ENCODE measurements at places on chromosomes 5 and 9.
A peak's percentile ranks its signal among the peaks of the same experiment; 100 is the strongest.

DNA sequence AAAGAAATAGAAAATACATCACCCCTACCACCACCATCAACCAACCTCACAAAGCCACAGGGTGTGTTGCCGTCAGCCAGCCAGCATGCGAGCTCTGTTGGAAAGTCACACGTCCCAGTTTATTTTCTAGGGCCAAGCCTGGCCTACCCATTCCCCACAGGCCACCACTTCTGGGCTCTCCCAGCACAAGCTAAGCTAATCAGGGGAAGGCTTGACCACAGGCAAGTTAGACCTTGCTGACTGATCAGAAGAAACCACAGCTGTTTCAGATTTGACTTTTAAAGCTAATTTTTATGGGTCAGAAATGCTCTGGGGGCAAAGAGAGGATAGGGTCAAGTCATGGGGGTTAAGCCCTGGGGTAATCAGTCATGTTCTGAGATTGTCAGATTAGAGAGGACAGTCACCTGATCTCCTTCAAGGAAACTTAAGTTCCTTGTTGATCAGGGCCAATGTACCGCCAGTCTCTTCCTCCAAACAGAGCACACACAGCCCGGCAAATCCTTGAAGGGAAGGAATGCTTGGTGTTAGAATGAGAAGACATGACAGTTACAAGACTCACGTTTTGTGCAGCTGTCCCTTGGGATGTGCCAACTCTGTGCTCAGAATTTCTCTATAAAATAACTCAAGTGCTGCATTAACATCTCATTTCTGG lies 7.6 kb downstream of the SHB start:
- no peak for DNase-seq

- DNase-seq, result no peak
Measured at GRCh38 chr5:11234501-11234911, 473.5 kb upstream of the DAP start.

DNA sequence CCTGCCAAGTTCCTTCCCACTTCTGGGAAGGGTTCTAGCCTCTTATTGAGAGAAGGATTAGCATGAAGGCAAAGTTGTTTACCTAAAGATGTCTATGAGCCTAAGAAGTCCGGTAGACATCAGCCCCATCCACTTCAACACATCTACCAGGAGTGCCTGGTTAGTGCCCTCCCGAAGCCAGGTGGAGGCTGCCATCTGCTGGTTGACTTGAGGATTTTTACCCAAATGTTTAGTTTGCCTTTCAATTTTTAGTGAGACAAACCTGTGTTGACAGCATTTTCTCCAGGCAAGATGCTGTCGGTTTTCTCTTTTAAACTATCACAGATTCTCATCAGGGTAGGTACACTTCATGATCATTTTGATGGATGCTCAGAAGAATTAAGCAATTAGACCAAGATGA lies 83.6 kb upstream of the TNFSF8 start:
- DNase-seq, result peak; percentile 44

DNA sequence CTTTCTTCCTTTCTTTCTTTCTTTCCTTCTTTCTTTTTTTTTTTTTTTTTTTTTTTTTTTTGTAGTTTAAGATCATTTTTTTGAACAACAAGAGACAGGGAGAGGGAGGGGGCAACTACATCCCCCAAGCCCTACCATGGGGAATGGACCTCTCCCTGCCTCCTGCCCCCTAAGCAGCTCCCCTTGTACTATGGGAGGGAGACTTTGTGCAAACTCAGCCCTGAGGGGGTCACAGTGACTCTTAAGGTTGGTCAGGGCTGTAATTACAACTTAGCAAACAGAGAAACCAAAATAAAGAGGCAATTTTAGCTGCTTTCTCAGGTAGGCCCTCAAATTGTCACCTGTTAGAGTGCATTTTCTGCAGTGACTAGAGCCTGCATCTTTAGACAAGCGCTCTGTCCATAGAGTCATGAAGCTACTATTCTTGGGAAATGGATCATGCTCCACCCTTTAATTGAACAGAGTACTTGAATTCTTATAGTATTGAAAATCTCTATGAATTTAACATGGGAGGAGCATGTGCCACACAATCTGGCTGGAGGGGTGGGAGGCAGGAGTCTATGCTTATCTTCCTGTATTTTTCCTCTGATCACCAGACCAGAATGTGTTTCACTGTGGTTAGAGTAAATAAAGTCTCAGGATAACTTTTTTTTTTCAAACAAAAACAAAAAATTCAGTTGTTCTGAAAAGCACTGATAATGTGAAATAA lies 24.3 kb upstream of the PIK3R1 start:
- DNase-seq, result no peak

DNA sequence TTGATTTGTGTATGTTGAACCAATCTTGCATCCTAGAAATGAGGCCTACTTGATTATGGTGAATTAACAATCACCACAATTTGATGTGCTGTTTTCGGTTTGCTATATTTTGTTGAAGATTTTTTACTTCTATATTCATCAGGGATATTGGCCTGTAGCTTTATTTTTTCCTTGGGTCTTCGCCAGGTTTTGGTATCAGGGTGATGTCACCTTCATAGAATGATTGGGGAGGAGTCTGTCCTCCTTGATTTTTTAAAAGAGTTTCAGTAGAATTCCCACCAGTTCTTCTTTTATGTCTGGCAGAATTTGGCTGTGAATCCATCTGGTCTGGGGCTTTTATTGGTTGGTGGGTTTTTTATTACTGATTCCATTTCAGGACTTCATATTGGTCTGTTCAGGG lies 115.2 kb downstream of the CPLANE1 start:
- DNase-seq, result no peak

GRCh38 chr5:32103521-32103920 lies 70.6 kb downstream of the GOLPH3 start:
- DNase-seq, result no peak

GRCh38 chr9:15206903-15207696 lies 99.9 kb downstream of the TTC39B start:
- DNase-seq, result no peak

DNA sequence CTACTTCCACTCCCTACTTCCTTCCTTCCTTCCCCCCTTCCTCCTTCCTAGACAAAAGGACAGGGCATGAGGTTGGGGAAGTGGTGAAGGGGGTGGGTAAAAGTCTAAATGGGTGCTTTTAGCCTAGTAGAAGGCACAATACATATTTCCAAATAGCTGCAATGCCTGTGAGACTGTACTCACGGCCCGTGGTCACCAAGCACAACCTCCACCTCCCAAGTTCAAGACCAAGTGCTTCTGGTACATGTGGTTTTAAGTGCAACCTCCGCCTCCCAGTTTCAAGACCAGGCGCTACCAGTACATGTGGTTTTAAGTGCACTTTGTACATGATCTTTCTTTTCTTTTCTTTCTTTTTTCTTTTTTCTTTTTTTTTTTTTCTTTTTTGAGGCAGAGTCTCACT lies 14.5 kb upstream of the NTNG2 start:
- no peak for DNase-seq

DNA sequence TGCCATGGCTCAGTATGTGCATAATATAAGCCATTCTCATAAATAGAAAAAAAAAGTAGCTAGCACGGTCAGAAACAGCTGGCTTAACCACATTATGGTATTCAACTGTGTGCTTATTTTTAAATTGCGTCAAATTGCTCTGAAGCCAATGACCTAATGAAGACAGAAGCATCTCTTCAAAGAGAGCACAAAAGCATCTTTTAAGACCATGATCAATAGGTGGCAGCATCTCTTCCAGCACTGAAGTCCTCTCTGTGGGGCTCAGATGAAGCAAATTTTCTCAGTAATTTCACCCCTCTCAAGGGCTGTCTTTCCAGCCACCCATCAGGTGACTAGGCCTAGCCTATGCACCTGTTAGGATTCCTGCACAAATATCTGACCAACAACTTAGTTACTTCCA lies 251.4 kb downstream of the GLIS3 start:
- no peak for DNase-seq

DNA sequence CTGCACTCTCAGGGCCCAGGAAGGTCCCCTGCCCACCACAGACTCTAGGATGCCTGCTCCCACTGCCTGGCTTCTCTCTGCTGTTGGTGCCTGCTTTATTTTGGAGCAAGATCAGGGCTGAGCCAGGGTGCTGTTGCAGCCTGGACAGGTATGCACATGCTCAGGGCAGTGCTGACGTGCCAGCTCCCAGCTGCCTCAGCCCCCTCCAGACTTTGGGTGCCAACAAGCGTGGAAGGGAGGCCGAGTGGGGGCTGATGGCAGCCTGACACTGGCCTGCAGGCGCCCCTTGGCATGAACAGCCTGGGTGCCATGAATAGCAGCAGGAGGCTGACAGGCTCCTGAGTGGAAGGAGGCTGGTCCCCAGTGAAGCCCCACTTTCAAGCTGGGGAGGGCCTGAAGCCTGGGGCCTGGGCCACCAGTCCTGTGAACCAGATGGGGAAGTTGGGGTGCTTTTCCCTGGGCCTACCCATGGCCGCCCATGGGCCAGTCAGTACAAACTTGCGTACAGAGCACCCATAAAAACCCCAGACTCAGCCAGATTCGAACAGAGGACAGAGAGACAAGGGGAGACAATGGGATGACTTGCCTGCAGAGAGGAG lies 6.8 kb downstream of the AMBP start:
- DNase-seq, result no peak

GRCh38 chr5:14781106-14781505 lies 90.5 kb downstream of the ANKH start:
- DNase-seq, result no peak

GRCh38 chr5:126248611-126249010 lies 174.6 kb upstream of the GRAMD2B start:
- DNase-seq, result no peak

DNA sequence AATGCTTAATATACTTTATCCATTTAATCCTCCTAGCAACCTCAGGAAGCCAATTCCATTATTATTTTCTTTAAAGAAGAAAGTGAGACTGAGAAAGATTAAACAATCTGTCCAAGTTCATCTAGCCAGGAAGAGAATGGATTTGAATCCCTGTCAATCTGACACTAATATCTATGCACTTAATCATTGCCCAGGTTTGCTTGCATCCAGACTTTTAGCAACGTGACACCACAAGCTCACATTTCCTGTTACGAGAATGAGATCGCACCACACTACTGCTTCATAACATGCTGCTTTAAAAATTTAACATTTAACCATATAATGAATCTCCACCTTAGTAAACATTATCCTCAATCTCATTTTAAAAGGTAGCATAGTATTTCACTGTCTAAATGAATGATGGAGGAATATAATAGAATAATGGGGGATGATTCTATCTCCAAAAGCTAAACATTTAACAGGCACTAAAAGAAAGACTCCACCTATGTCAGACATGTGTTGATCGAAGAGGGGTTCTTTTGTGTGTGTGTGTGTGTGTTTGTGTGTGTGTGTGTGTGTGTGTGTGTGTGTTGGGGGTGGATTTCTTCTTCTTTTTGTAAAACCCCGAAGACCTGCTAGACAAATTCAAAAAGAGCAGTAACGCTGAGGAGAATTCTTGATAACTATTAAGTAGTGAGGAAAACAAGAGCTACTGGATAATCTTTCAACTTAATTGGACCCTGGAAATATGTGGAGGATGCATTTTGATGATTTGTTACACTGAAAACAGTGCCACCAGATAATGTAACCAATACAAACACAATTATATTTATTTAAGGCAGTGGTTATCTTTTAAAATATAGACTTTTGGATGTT lies 138.7 kb upstream of the NR3C1 start:
- DNase-seq, result no peak

GRCh38 chr5:96324708-96325107 lies 108.3 kb downstream of the PCSK1 start:
- no peak for DNase-seq

DNA sequence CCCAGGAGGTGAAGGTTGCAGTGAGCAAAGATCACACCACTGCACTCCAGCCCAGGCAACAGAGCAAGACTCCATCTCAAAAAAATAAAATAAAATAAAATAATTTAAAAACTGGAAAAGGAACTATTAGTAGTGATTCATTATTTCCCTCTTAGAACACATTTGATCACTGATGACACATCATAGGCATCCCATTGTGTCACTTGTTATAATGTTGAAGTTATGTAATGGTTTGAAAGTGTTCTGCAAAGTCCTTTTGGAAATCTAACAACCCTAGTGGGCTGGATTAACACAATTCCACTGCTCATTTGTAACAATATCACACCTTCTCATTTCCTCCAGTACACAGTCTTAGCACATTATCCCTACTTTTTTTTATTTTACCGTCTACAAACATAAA lies 81.8 kb upstream of the LMNB1 start:
- DNase-seq, result no peak

DNA sequence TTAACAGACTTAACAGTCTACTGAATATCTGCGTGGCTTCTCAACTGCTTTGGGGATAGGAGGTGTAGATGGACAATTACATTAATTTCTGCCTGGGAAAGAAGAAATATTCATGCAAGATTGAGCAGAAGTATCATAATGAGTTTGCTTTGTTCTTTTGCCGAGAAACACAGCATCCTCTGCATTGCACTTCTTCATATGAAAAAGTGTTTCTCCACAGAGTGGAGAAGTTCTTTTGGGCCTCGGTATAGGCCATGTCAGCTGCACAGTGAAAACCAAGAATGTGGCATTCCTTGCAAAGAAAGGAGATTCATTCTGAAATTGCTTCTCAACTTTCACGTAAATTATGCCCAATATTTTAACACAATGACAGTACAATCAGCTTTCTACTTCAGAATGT lies 17.6 kb upstream of the SNX2 start:
- DNase-seq, result no peak

GRCh38 chr9:107734256-107735013 lies 244.9 kb upstream of the KLF4 start:
- DNase-seq, result no peak

DNA sequence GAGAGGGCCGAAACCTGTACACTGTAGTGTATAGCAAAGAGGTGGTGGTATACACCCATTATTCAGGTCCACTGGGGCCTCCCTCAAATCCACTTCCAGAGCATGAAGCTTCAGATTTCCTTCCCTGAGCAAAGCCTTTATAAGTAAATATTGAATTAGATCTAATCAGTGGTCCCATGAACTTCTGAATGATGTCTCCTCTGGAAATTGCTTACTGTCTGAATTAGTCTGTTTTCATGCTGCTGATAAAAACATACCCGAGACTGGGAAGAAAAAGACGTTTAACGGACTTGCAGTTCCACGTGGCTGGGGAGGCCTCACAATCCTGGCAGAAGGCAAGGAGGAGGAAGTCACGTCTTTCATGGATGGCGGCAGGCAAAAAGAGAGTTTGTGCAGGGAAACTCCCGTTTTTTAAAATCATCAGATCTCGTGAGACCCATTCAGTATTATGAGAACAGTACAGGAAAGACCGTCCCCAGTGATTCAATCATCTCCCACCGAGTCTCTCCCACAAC lies 193.5 kb downstream of the NR3C1 start:
- no peak for DNase-seq

- no peak for DNase-seq
Measured at GRCh38 chr5:132220491-132220890, 7.2 kb downstream of the P4HA2 start.

DNA sequence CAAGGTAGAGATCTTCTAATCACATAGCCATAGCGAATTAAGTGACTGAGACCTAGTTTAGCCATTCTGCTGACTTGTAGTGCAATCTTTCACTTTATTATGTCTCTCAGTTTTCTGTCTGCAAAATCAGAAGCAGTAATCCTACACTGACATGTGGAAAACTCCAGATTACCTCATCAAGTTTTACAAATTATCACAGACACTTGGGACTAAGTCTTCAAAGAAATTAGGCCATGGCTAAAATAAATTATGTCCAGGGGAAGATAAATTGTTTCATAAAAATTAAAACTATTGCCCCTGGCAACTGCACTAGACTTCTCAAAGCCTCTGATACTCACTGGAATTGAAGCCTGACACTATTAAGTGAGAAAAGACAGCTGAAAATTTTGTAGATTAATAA lies 129.9 kb upstream of the RGMB start:
- no peak for DNase-seq
